ENCODE measurements at places on chromosomes 6 and 20.
A peak's percentile ranks its signal among the peaks of the same experiment; 100 is the strongest.

- no peak for DNase-seq
These were observed 35.0 kb upstream of the COL21A1 start for GRCh38 chr6:56282391-56282790.

GRCh38 chr6:143867236-143867635 is 3.0 kb downstream of the ZC2HC1B start:
- DNase-seq, result no peak

GRCh38 chr20:51529758-51530157 is 12.8 kb downstream of the NFATC2 start:
- DNase-seq, result no peak

DNA sequence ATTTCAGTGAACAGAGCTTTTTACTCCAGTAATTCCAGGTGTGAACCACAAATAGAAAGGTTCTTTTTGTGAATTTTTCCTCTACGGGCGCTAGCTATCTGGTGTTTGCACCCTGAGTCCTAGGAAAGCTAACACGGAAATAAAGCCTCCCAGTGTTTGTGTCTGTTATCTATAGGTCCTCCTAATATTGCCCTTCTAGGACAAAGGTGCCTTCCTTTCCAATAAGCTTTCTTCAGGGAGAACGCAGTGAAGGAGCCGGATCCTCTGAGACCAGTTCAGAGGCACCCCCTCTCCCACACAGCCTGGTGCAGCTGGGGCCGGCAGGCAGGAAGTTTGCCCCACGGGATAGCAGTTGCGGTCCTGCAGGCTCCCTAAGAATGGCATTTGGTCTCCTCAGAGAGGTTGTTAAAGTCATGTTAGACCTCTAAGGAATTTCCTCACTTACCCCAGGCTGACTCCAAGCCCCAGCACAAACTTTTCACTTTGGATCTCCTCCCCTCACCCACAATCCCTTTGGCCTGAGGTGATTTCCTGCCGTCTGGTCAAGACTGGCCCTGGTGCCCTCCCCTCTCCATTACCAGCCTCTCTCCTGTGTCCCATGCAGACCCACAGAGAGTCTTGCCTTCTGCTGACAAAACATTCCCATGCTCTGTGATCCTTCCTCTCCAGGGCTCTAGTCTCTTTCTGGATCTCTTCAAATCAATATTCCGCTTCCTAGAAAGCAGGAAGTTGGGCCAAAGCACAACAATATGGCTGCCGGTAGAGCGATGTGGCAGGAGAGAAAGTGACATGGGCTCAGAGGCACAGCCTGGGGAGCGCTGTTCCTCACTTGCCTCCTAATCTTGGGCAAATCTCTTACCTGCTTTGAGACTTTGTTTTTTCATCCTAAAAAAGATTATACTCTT is 126.0 kb downstream of the MOXD1 start:
- DNase-seq, result no peak

DNA sequence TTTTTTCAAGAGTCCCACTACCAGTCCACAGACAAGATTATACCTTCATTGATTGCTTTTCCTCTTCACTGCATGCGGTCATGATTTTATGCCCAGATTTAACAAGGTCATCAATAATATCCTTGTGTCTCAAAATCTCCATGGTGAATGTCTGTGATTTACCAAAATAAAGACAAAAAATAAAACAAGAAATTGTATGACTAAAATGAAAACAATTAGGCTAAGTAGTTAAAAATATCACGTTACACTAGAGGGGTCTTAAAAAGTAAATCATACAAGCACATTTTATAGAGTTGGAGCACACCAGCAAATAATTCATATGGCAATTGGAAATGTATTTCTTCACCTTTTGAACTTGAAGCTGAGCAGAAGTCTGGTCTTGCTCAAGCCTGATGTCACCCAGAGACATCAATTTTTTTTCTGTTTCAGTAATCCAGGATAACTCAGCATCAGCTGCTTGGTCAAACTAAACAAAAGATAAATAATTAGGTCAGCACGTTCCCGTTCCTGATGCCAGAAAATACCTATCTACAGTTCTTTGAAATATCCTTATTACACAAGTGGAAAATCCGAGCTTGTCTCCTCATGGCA is 125.4 kb downstream of the DST start:
- no peak for DNase-seq

DNA sequence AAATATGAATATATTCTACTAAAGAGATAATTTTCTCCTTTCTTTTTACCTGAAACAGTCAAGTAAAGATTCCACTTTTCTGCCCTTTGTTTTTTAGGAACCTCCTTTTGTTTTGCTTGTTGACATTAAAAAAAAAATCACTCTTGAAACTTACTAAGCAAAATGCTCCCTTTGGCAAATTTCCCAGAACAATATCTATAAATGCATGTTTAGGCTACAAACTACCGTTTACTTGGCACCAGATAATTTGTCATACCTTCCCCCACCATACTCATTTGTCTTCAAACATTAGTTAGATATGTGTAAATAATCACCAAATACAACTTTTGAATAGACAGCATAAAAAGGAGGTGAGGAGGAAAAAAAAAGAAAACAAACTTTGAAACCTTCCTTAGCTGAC is 604.7 kb downstream of the RFPL4B start:
- no peak for DNase-seq

DNA sequence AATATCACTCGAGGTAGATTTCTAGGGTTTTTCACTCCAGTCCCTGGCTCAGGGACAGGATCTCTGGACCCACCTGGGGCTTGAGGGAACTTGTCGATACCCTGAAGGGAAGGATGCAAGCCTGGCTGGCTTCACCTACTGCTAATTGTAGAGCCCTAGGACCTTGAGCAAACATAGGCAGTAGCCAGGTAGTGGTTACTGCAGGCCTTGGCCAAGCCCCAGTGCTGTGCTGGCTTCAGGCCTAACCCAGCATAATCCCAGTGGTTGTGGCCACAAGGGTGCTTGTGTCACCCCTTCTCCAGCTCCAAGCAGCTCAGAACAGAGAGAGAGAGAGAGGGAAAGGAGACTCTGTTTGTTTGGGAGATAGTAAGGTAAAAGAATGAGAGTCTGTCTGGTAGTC is 5.8 kb upstream of the MCM9 start:
- DNase-seq, result no peak

GRCh38 chr20:24694157-24694726 is 224.8 kb downstream of the SYNDIG1 start:
- no peak for DNase-seq

DNA sequence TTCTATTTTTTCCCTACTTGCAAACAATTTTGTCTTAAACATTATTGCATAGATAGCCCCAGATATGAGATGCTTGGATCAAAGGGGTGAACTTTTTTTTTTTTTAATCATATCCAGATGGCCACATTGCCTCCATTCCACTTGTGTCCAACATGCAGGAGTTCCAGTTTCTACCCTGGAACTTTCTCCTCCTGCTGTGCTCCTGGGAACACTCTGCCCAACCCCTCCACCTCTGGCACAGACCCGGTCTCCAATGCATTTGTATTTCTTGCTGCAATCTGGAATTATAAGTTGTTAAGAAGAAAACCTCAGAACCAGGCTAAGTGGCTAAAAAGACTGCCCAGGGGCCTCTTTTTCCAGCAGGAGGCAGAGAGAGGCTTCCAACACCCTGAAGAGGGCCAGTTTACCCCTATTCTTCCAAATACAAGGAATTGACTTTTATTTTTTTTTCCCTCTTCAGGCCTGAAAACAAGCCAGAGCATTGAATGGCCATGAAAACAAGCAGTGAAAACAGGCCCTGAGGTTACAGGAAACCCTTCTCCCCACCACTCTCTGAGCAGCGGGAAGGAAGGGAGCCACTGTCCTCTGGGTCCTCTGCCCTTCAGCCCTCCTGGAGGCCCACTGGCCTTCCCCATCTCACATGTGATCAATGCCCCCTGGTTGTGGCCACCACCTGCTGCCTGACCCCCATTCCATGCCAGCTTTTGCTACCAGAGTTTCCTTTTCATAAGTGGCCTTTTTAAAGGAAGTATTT is 44.3 kb downstream of the PDYN start:
- DNase-seq, result no peak

GRCh38 chr20:48799328-48800105 is 28.3 kb downstream of the PREX1 start:
- DNase-seq, result no peak

DNA sequence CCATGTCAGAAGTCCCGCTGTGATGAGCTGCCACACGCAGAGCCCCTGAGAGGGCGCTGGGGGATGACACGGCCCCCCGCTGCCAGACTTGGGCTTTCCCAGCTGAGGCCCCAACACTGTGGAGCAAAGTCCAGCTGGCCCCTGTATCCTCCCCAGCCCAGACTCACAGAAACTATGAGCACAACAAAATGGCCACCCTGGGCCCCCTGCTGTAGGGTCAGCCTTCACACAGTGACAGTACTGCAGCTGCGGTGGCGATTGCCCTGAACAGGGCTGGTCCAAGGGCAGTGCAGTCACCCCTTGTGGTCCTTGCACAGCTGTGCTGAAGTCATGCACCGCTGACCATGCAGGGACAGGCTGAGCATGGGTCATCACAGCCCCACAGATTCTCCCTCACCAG is 78.2 kb upstream of the CST7 start:
- DNase-seq, result no peak

DNA sequence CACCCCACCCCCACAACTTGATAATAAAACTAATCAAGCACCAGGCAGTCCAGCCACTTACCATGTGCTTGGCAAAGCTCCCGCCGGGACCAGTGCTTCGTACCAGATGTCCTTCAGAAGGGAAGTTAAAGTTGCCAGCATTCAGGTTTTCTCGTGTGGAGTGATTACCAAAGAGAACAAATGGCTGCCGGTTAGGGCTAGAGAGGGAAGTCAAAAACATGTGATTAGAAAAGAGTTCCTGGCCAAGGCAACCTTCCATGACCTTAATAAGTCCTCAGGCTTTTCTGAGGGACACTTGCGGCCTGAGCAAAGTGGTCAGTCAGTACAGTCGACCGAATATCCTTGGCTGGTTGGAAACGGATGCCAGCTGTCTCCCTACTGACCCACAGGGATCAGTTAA is 67.0 kb downstream of the DNAAF9 start:
- peak; percentile 14 for DNase-seq

GRCh38 chr20:62632575-62633090 is 9.7 kb upstream of the SLCO4A1 start:
- DNase-seq, result no peak

DNA sequence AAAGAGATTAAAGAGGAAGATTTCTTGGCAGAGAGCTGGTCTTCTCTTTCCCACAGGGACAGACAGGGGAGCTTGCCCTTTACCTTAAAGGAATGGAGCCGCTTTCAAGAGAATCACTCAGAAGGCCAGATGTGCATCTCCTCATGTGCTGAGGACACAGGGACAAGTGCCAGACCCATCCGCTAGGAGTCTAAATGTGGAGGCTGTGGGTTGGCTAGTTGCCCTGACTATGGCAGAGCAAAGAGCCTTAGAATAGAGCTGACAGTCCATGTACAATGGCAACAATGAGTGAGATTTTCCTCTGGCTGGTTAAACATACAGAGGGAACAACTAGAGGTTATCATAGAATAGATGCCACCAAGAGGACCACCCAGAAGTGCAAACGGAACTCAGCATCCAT is 7.3 kb upstream of the DOK5 start:
- no peak for DNase-seq

DNA sequence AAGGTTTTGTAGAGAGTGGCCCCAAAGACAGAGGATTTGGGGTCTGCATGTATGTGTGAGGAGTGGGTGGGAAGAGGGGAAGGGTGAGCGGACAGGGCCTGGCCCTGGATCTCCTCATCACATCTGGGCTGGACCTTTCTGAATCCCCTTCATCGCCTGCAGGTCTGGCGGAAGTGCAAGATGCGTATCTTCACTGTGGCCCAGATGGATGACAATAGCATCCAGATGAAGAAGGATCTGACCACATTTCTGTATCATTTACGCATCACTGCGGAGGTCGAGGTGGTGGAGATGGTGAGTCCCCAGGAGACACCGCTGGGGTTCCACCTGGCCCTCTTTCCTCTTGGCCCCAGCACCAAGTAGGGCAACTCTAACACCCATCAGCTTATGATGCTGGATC is 24.4 kb downstream of the SLC12A5 start:
- DNase-seq, result no peak

- DNase-seq, result no peak
These were observed 20.5 kb downstream of the RSPH9 start for GRCh38 chr6:43665376-43665775.

DNA sequence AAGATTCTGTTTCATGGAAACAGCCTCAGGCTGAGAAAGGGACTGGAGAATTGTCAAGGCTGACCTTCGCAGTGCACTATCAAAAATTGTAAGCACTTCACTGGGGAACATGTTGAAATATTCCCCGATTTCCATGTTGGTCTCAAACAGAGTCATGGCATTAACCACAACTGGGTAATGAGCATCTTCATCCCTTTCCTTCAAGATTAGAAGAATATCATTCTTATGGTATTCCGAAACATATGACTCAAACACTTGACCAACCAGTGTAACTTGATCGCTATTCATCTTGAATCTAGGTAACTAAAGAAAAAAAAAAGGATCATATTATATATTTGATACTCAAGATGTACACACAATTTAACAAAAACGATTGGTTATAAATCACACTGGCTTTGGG is 3.5 kb downstream of the MCM9 start:
- no peak for DNase-seq

- DNase-seq, result no peak
These were observed 429 bp downstream of the AMD1 start for GRCh38 chr6:110874880-110875547.

- DNase-seq, result no peak
These were observed 1.7 kb downstream of the FAM184A start for GRCh38 chr6:119076576-119077390.

DNA sequence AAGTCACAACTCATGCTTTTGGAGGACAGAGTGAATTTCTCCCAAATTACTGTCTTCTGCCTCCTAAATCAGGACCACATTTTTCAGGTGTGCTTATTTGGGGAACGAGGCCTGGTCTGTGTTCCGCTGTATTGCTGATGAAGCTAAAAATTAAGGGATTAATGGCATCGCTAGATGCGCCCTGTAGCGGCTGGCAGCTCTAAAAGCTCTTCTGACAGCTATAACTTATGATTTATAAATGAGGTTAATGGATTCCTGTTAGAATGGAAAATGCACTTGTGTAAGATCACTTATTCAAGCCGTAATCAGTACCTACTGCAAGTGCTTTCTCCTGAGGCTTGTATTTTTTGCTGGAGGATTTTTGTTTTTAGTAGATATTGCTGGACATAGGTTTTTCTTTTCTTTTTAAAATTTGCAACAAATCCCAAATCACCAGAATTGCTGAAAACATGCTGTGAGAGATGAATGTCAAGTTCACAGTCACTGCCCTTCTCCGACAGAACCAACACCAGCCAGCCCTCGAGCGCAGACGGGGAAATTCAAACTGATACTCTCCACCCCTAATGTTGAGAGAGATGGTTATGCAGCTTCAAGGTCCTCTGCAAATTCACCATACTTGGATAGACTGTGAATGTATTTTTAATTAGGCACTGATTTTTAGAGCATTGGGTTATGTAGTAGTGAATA is 49.1 kb downstream of the AKAP12 start:
- no peak for DNase-seq

GRCh38 chr6:122285292-122285913 is 114.0 kb upstream of the HSF2 start:
- no peak for DNase-seq

DNA sequence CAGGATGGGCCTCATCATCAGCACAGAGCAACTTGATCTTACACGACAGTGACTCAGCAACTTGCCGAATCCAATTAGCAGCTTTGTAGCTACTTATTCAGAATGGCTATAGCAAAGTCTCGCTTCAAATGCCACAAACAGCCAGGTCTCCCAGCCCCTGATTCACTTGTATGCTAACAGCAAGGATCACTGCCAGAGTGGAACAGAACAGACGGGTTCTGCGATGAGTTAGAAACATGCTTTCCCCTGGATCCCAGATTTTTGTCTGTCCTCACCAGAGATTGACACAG is 254.4 kb downstream of the NRN1 start:
- no peak for DNase-seq

GRCh38 chr20:44143936-44144335 is 43.1 kb downstream of the JPH2 start:
- DNase-seq, result no peak

GRCh38 chr6:111260570-111261298 is 173.4 kb downstream of the SLC16A10 start:
- DNase-seq, result no peak

All from amygdala (tissue), 56 donors.